ENCODE measurements at places on chromosomes 11 and 22.

- no peak for DNase-seq
These were observed 76.4 kb upstream of the PPARA start for GRCh38 chr22:46073683-46074504.

DNA sequence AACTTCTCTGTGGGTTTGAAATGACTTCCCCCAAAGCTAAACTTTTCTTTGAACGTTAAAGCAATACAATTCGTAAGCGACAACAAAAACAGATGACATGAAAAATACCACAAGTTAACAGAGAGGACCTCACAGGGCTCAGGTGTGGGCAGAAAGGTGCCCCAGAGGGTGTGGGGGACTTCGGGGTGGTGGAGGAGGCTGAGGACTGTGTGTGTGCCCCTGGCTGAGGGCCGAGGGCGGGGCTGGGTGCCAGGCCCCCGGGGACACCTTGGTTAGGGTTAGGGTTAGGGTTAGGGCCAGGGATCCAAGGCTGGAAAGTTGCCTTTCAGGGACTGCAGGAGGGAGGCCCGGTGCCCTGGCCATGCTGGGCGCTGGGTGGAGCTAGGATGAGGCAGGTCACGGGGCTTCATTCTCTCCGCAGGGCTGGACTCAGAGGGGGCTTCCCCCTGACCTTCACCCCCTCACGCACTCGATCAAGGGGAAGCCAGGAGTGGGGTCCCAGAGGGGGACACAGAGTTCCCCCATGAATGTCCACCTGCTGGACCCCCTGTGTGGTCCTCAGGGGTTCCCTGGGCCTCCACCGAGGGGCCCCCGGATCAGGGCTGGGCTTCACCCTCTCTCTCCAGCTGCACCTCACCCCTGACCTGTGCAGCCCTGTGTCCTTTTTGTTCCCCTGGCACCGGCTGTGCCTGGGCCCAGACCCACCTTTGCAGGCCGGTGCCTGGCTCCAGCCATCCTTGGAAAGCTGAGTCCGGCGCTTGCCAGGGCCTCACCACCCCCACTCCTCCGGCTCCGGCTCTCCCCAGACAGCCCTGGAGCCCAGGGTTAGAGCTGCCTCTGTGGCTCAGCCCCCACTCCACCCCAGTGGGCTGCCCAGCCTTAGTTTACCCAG is 7.0 kb downstream of the TNNI2 start:
- DNase-seq: peak; percentile 62

- DNase-seq: no peak
These were observed 7.9 kb upstream of the EHF start for GRCh38 chr11:34613015-34613414.

DNA sequence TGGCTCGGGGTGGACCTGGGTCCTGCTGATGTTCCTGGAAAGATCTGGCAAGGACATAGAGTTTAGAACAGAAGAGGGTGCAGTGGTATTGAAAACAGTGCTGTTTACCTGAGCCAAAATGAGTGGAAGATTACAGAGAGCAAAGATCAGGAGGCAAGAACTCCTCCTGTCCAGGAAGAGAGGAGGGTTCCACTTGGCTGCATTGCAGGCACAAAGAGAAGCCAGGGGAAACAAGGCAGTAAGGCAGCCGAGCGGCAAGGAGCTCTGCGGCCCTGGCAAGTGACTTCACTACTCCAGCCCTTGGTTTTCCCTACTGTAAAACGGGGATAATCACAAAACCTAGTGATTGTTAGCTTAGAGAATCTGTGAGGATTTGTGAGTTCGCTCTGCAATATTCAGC is 3.7 kb upstream of the PACSIN2 start:
- no peak for DNase-seq

GRCh38 chr11:70399681-70400112 is 1.4 kb downstream of the CTTN start:
- no peak for DNase-seq

GRCh38 chr22:29202212-29203192 is 3.2 kb upstream of the EMID1 start:
- peak; percentile 48 for DNase-seq

DNA sequence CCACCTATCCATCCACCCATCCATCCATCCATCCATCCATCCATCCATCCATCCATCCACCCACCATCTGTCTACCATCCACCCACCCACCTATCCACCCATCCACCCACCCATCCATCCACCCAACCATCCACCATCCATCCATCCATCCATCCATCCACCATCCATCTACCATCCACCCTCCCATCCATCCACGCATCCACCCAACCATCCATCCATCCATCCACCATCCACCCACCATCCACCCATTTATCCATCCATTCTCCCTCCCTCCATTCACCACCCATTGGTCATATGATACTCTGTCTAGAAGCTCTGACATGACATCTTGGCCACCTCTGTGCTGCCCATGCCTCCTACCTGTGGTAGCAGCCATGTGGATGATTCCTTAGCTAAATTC is 31.7 kb downstream of the MUC2 start:
- no peak for DNase-seq

GRCh38 chr11:69635195-69635594 is 5.8 kb upstream of the CCND1 start:
- no peak for DNase-seq

DNA sequence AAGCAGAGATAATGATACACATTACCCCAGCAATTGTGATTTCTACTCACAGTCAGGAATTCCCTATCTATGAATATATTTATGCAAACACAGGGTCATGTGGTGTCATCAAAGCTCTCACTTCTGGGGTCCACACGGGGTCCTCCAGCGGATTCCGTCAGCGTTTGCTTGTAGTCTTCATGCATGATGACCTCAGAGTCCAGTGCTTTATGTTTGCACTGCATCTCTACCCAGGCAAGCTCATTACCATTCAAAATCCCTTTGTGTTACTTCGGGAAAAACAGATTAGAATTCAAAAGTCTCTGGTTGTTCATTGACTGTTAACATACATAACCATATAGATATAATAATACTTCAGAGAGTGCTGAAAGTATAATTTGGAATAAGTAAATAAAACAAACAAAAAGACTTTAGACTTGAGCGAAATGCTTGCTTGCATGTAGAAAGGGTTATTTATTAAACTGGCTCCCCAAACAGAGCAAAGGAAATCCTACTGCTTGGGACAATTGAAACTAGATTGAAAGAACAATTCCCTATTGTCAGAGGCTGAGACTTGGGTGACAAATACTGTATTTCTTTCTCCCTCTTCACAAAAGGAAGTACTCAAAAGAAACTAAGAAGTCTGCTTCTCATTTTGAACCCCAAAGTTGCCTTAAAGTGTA is 423.1 kb downstream of the ETS1 start:
- DNase-seq: no peak

- DNase-seq: no peak
These were observed 19.2 kb downstream of the NECTIN1 start for GRCh38 chr11:119709638-119710346.

DNA sequence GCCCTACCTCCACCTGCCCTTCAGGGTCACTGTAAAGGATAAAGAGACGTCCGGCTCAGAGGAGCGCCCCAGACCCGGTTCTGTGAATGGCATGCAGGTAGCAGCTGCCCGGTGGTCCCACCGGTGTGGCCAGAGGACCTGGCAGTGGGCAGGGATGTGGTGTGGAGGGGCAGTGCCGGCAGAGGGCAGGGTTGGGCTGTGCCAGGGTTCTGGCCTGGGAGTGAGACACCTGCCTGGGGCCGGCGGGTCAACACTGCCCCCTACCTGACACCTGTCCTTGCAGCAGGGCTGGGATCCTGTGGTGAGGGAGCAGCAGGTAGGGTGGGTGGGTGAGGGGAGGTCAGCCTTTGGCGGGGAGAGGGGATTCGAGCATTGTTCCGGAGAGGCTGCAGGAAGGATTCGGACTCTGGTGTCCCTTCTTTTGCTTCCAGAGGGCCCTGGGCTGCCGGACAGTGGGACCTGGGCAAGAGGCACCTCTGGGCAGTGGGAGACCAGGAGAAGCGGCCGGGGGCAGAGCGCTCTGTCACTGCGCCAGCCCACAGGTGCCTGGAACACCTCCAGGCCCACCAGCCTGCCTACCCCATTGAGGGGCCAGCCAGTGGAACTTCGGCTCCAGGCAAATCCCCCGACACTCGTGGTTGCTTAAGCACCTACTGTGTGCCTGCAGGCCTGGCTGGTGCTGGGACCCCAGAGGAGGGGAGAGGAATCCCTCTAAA is 1.6 kb upstream of the PHLDA2 start:
- DNase-seq: peak; percentile 55

- DNase-seq: peak; percentile 70
These were observed 119.7 kb downstream of the ETS1 start for GRCh38 chr11:128467610-128468041.

- no peak for DNase-seq
These were observed 3.4 kb downstream of the PTPRJ start for GRCh38 chr11:47983464-47984397.

DNA sequence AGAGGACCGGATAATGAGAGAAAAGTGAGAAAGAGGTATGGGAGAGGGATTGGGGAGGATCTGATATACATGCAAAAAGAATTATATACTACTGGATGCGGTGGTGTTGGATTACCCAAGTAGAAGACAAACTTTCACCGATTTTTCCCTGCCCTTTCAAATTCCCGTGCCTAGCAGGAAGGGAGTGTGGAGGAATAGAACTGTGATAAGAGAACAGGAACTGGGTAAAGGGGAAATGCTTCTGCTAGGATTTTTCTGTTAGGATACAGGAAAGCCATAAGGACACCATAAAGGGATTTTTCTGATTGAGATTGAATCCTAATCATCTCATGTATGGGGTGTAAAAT is 480 bp upstream of the MTMR2 start:
- no peak for DNase-seq

DNA sequence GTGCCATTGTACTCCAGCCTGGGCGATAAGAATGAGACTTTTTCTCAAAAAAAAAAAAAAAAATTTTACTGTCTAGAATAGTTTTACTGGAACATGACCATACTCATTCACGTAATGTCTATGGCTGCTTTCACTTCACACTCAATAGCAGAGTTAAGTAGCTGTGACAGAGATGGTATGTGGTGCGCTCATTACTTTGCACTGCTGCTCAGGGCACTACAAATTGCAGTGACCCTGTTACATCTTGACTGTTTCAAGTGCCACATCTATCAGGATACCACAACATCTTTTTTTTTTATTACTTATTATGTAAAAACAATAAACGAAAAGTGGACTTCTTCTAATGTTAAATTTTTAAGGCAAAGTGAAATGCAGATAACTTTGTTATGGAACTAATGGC is 110.3 kb downstream of the ARHGAP20 start:
- no peak for DNase-seq

- DNase-seq: no peak
These were observed 539.3 kb downstream of the SOX6 start for GRCh38 chr11:15817001-15817400.

GRCh38 chr11:60378354-60378753 is at the start of gene MS4A7:
Gene MS4A7, plus strand, starts transcription at chr11:60378532. Its CDS starts 4,610 bp downstream, at chr11:60383142.
- DNase-seq: peak; percentile 34

DNA sequence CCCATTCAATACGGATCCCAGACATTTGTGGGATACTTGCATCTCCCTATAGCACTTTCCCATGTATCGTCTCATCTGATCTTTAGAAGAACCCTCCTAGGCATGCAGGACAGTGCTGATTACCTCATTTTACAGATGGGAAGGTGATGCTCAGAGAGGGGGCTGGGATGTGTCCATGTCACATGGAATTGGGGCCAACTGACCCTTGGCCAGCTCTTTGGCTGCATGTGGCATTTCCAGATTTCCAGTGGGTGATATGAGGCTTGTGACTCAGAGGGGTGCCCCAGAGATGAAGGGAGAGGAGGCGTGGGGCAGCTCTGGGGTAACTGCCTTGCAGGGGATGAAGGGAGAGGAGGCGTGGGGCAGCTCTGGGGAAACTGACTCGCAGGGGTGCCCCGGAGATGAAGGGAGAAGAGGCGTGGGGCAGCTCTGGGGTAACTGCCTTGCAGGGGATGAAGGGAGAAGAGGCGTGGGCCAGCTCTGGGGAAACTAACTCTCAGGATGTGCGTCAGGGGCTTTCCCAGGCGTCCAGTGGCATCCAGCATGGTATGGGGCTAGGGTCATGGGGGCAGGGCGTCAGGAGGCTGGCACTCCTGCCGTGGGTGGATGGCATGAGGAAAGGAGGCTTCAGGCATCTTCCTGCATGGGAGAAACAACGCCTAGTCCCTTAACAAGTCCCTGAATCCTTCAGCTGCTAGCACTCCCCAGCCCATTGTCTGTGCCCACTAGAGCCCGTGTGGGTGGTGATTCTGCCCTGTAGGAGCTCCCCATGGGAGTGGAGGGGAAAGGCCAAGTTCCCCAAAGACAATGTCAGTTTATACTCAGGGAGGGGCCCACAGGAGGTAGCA is 11.9 kb upstream of the CERK start:
- DNase-seq: peak; percentile 23

- no peak for DNase-seq
These were observed 146.5 kb downstream of the CACNA1I start for GRCh38 chr22:39717099-39717498.

- DNase-seq: no peak
These were observed 5.6 kb upstream of the GLYATL1 start for GRCh38 chr11:58933661-58934060.

DNA sequence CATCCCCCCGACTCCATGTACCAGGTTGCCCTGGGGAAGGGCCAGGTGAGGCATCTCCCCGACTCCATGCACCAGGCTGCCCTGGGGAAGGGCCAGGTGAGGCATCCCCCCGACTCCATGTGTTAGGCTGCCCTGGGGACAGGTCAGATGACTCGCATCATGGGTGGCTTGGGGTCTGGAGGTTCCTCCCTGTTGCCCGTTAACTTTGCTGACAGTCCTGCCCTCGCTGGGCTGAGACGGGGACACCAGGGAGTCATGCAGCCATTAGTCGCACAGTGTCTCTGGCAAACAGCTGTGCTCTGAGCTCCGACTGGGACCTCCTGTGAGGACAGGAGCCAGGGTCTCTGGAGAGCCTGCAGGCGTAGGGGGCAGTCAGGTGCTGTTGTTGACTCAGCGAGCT is 336.1 kb downstream of the TBC1D22A start:
- DNase-seq: no peak

DNA sequence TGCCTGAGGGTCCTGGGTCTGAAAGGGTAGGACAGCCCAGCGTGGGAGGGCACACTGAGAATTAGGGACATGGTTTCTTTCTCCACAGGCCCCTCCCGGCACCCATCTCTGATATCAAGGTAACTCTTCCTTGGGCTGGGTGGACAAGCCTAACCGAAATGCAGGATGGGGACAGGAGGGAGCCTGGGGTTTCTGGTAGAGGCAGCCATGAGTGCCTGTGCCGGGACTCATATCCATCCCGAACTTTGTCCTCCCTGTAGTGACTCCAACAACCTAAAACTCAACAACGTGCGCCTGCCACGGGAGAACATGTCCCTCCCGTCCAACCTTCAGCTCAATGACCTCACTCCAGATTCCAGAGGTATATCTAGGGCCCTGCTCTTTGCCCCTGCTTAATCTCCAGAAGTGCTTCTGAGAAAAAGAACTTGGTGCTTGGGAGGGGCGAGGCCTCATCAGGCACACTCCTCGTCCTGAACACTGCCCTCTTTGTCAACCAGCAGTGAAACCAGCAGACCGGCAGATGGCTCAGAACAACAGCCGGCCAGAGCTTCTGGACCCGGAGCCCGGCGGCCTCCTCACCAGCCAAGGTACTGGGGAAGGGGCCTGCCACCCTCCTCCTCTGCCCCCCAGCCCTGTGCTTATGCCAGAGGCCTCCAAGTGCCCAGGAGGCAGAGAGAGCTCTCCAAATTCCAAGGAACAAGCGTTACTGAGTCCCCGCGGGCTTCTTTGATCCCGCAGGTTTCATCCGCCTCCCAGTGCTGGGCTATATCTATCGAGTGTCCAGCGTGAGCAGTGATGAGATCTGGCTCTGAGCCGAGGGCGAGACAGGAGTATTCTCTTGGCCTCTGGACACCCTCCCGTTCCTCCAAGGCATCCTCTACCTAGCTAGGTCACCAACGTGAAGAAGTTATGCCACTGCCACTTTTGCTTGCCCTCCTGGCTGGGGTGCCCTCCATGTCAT is 3.1 kb downstream of the TMEM25 start:
- no peak for DNase-seq
